GDM1 (cell line): ENCODE measurements at places on chromosomes 13 and 19.

DNA sequence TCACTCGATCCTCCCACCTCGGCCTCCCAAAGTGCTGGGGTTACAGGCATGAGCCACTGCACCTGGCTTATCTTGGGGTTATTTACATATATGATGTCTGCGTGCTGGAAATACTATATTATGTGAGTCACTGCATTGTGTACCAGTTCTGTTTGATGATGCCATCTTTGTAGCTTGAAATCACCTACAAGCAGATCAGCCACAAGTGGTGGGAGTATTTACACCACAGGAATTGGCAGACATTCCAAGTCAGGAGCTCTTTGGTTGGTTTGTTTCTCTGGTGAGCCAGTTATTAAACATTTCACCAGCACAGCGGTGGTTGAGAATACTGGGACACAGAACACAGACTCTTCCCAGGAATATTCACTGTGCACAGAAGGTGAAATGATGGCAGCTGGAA is 4.5 kb upstream of the TIMM44 start:
- no peak for DNase-seq

- no peak for DNase-seq
These were observed 32.8 kb downstream of the TSC22D1 start for GRCh38 chr13:44543369-44543768.

DNA sequence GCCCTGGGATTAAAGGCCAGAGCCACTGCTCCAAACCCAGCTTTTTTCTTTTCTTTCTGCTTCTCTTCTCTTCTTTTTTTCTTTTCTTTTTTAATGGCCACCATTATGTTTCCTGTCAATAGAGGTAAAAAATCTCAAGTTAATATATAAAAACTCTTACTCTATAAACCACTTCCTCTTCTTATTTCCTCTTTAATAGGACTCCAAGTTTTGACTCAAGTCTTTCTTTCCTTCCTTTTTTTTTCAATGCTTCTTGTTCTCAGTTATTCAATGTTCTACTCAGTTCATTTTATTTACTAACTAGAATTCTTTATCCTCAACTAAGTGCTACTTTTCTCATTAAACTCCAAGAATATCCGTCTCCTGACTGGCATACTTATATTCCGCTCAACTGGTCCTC is 27.1 kb upstream of the MYCBP2 start:
- DNase-seq, result no peak

DNA sequence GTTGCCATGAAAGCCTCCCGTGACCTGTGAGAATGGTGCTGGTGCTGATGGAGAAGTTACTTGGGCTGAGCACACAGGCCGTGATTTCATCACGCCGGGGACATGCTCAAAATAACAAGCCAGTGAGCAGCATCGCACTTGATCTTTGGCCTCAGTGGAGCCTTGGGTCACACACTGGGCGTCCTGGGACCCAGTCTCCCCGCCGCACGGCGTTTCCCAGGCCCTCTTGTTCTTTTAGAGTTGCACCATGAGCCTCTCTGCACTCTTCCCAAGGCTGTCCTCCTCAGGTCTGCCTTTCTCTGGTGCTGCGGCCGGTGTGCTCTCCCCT is 9.5 kb upstream of the NDUFS7 start:
- no peak for DNase-seq

DNA sequence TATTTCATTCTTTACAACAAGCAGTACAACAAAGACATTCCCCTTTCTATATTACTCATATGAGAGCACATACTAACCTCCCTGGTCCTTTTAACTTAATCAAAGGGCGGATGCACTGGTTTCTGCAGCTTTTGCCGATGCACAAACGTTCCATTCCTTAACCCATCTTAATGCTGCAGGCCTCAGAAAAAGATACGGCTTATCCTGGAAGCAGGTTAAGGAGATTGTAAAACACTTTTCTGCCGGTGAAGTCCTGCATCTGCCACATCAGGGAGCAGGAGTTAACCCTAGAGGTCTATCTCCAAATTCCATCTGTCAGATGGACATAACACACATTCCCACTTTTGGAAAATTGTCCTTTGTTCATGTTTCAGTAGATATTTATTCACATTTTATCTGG is 11.5 kb upstream of the ZNF814 start:
- DNase-seq, result no peak

DNA sequence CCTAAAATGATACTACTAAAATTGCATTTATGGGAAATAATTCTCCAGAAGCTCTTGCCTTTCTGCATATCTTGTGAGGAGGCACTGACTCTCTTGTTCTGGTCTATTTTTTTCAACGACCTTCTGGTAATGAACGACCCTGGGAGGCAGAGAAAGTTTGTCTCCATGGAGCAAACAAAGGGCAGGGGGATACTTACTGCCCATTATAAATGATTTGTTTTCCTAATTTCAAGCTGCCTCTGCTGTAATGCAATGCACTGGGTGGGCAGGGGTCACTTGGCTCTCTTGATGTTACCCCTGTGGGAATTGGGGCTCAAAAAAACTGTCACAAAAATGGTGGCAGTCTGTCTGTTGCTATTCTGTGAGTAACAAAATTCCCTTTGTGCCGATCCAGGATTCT is 643.2 kb downstream of the LIG4 start:
- no peak for DNase-seq

DNA sequence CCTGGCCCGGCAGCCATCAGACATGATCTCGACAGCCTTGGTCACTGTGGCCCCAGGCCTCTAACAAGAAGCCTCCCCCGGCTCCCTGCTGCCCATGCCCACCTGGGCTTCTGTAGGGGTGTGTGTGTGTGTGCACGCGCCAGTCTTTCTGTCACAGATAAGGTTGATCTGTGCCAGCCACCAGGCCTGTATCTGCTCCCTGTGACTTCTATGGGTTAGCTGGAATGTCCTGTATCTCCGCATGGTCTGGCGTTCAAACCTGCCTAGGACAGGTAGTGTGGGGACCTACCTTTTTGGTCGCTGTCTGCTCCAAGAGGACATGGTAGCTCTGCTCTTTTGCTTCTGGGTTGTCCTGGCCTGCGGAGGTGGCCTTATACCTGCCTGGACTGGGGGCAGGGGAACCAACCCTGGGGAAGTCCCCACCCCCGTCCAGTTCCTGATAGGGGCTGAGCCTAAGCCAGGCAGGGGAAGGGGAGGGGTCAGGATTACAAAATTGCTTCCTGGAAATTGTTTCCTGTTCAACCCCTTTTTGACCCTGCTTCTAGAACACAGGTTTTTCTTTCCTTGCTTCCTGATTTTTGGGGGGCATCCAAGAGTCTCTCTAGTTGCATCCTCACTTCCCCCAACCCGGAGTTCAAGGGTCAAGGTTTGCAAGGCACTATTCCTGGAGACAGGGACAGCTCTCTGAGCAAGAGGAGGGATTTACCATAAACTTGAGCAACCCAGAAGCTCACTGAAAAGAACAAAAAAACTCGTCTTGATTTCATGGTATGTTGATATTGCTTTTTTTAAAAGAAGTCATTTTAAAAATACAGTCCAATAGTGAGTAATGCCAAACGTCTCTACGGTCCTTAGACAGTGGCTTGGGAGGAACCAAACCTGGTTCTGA is at the start of gene LRG1:
Gene LRG1 (minus strand): TSS at position 344 of the 889 bp plus-strand sequence. CDS start 23 bp downstream, at position 321.
- DNase-seq, result peak; percentile 20

- DNase-seq, result no peak
These were observed 3.8 kb downstream of the ERFL start for GRCh38 chr19:41924151-41925145.

DNA sequence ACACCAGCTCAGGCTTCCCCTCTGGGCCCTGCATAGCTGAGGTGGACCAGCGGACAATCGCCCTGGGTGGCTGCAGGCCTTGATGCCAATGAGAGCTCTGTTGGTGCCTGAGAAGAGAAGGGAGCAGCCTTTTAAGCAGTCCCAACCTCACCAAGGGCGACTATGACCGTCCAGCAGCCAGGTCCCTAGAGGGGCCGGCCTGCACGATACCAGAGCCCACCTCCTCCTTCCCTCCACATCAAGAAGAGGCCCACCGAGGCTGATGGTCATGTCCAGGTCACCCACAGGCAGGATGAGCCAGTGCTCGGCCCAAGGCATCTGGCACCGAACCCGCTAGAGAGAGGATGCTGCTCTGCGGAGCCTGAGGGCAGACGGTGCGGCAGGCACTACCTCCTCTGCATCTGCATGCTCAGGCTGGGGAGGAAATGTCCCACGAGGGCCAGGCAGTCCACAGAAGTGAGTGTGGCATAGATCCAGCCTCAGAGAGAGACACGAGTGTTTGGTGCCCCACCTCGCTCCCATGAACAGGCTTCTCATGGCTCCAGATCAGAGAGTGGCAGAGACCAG is 219.4 kb downstream of the TUBA3C start:
- no peak for DNase-seq

DNA sequence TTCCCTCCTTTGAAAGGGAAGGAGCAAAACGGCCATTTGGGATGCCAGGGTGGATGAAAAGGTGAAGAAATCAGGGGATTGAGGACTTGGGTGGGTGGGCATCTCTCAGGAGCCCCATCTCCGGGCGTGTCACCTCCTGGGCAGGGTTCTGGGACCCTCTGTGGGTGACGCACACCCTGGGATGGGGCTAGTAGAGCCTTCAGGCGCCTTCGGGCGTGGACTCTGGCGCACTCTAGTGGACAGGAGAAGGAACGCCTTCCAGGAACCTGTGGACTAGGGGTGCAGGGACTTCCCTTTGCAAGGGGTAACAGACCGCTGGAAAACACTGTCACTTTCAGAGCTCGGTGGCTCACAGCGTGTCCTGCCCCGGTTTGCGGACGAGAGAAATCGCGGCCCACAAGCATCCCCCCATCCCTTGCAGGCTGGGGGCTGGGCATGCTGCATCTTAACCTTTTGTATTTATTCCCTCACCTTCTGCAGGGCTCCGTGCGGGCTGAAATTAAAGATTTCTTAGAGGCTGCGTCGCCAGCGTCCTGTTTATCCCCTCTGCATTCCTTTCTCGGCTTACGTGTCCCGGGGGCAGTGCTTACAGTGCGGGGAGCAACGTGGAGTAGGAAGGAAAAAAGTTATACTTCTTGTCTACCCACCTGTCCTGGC is 15.2 kb upstream of the S1PR4 start:
- DNase-seq, result peak; percentile 32

- peak; percentile 66 for DNase-seq
These were observed 32.6 kb downstream of the RUBCNL start for GRCh38 chr13:46354156-46355087.

- no peak for DNase-seq
These were observed 1137.7 kb downstream of the UQCRFS1 start for GRCh38 chr19:28075229-28075628.

DNA sequence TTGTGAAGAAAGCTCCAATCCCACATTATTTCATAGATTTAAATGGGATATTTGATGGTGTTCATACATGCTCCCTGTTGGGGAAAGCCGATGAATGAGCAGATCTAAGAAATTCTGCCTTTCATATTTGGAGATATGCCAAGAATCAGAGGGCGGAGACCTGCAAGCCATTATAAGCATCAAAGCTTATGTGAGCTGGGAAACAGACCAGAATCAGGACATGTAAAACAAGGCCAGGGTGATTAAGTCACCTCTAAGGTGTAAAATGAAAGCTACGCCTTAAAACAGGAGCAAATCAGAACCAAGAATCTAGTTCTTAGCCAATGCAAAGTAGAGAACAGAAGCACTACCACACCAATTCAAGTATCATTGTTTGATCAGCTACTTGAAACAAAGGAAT is 392.4 kb downstream of the DCT start:
- DNase-seq, result no peak

- DNase-seq, result no peak
These were observed 126.2 kb downstream of the KCNRG start for GRCh38 chr13:50141375-50141975.

GRCh38 chr13:27036236-27036981 is 135.2 kb downstream of the USP12 start:
- DNase-seq, result no peak

DNA sequence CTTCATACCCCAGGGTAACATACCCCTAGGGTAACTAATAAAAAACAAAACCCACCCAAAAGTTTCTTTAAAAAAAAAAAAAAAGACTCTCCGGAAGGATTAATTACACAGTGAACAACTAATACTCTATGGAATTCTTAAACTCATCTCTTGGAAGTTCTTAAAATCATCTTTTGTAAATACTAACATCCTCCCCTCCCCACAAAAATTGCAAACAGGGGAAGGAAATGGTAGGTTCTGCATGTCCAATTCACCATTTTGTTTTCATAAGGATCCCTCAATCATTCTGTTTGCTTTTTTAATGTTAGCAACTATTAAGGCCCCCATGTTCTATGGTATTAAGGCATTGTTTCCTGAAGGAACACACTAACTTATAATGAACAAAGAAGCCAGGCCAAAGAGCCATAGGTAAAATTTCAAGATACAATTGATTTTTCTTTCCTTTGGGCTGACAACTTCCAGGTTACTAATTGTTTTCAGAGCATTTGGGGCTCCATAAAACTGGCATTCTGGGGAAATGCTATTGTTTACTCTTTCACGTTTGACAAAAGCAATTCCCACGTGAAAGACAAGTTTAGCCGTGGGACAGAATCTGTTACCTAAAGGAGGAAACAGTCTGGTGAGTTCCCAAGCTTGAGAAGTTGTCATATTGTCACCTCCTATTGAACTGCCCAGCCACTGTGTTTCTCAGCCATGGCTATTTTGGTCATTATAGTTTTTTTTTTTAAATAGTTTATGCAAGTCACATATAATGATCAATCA is 107.0 kb downstream of the FLT1 start:
- no peak for DNase-seq

GRCh38 chr19:53553156-53553555 is 15.2 kb downstream of the ZNF331 start:
- DNase-seq, result no peak

GRCh38 chr19:4774136-4774535 is 17.4 kb upstream of the FEM1A start:
- no peak for DNase-seq

DNA sequence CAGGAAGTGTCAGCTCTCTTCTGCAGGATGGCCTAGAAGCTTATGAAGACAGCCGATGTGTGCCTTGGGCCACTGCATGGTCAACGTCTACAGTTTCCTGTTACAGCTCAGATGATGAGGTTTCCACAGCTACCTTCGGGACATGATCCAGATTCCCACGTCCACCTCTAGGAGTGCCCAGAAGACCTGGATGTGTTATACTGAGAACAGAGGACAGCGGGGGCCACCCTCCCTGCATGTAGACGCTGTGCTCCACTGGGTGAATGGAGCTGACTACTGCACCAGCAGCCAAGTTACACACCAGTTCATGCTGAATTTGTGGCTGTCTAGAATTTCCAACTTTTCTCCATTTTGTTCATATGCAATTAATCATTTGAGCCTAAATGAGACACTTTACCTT is 78.5 kb upstream of the MTIF3 start:
- DNase-seq, result no peak

GRCh38 chr13:68063181-68063580 is 833.0 kb upstream of the PCDH9 start:
- no peak for DNase-seq

DNA sequence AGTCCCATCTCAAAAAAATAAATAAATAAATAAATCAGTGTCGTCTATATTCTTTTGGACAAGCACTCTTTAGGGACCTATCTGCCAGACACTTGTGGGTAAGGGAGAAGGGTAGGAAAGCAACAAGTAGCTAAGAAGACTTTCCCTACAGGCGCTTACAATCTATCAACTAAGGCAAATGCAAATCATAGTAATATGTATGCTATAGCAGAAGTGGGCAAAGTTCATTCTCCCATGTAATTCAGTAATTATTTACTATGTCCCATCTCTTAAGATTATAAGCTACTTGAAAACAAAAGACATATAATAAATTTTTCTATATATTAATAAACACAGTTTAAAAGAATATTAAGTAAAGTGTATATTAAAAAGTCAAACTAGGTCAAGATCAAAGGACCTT is 16.5 kb downstream of the ELF1 start:
- DNase-seq, result no peak

- DNase-seq, result no peak
These were observed 60.8 kb downstream of the KCTD12 start for GRCh38 chr13:76825430-76825829.
